Psoas muscle (tissue), 8 donors: ENCODE measurements at places on chromosomes 3 and 15.
A peak's percentile ranks its signal among the peaks of the same experiment; 100 is the strongest.

GRCh38 chr15:61379005-61379404 is 149.9 kb upstream of the RORA start:
- no peak for DNase-seq

- DNase-seq: no peak
Measured at GRCh38 chr3:67884345-67884744, 229.9 kb upstream of the SUCLG2 start.

DNA sequence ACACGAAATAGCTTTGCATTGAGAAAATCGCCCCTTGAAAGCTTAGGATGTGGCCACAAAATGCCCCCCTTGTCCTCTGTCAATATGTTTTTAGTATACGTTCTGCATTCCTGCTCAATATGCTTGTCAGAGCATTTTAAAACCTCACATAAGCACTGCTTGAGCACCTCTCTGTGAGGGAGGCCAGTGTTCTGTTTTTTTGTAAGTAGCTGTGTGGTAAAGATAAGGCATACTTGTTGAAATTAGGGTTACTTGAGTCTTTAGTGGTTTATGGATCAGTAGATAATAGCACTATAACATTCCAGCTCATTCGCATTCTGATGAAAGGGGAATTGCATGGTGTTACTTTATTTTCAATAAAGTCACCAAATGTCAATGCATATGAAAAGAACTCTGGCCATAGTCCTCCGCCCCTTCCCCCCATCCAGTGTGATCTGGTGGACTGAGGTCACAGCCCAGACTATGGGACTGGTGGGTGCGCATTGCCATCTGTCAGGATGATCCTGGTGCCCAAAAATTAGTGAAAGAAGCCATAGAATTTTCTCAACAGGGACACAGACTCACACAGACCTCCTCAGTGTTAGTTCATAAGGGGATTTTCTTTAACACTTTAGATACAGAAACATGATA is 33.1 kb downstream of the IL1RAP start:
- DNase-seq: no peak

- no peak for DNase-seq
Measured at GRCh38 chr3:33975463-33975862, 177.0 kb downstream of the PDCD6IP start.

- DNase-seq: no peak
Measured at GRCh38 chr15:99850517-99850916, 117.3 kb upstream of the LYSMD4 start.

DNA sequence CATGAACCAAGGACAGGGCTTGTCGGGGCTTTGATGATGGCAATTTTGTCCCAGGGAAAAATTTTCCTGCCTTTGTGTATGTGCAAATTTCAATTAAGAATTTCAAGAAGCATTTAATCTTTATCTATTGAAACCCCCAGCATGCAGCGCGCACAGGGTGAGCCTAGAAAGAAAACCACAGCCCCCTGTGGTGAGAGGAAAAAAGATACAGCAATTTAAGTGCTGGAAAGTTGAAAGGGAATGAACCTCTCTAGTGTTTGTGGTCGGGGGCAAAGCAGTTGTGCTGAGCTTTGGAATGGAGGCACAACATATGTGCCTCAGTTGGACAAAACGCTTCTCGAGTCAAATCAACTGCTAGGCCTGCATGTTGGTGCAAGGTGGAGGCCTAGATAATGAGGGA is 111.8 kb upstream of the C15orf61 start:
- no peak for DNase-seq

- DNase-seq: no peak
Measured at GRCh38 chr3:127588806-127589577, 1.5 kb downstream of the TPRA1 start.

DNA sequence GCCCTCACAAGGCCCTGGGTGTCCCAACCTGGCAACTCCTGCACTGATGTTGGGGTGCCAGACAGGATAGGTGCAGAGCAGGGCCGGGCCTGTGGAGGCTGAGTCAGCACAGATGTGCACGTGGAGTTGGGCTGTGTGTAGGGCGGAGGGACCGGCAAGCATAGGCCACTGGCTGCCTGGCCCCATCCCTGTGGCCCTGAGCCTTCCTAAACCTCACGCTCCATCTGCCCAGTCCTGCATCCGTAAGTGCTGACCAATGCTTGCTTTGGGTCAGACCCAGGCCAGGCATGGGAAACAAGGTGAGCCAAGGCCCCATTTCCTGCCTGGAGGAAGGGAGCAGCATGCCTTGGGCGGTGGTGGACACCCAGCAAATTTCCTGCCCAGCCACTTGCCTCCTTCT is 5.8 kb upstream of the IQSEC1 start:
- no peak for DNase-seq

- DNase-seq: no peak
Measured at GRCh38 chr15:70495991-70496599, 267.3 kb downstream of the UACA start.

GRCh38 chr3:12339701-12340480 is 51.0 kb downstream of the PPARG start:
- no peak for DNase-seq

DNA sequence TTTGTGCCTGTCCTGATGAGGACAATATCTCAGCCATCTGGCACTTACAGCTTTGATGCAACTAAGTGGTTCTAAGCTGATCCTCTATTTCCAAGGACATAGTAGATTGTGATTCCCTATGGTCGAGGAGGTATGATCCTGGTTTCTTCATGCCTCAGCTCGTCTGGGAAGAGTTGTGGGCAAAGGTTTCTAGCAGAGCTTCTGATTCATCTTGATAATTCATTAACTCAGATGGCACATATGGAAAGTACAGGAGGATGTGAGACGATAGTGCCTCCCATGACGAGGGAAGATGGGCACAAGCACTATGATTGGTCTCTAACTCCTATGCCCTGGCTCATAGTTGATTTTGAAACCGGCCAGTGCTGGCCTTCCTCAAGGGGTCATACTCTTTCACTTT is 334.2 kb upstream of the SEMA6D start:
- DNase-seq: no peak

- DNase-seq: no peak
Measured at GRCh38 chr3:46676601-46677410, 16.7 kb downstream of the ALS2CL start.

DNA sequence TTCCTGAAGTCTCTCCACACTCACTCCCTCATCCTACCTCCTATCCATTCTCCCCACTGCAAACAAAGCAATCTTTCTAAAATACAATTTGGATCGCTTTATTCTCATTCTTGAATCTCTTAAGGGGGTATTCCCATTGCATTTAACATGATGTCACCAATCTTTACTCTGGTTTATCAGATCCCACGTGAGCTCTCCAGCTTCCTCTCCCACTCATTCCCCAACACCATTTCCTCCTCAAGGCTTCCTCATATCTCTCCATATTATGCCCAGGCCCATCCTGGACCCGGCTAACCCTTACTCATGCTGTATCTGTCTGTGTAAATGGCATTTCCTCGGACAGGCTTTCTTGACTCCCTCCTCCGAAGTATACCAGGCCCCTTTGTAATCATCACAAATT is 165.0 kb downstream of the CD47 start:
- DNase-seq: no peak

GRCh38 chr15:55389264-55389607 is 18.9 kb downstream of the CCPG1 start:
- no peak for DNase-seq

DNA sequence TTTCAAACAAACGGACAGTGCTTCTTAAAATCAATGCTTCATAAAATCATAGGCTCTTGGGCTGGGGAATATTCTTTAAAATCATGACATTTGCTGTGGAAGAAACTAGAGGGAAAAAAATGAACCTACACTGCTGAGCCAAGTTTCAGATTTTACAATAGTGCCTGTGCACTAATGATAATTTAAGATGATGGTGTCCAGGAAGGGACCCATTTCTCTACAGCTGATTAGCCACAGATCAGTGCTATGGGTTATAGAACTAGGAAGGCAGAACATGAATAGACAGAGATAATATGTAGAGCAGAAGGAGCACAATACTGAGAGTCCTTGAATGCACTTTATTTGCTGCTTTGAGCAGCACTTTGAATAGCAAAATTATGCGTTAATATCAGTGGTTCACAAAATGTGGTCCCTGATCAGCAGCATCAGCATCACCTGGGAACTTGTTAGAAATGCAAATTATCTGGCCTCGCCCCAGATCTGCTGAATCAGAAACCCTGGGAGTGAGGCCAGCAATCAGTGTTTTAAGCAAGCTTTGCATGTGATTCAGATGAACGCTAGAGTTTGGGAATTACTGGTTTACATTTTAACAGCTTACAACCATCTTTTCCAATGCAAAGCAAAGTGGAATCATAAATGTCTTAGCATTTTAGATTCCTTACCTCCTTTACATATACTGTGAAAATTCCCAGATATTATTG is 135.8 kb upstream of the ANKRD28 start:
- DNase-seq: no peak

GRCh38 chr3:57446318-57446841 is 97.8 kb downstream of the DNAH12 start:
- no peak for DNase-seq

GRCh38 chr3:43390255-43390588 is 103.9 kb downstream of the SNRK start:
- no peak for DNase-seq

- peak; percentile 94 for DNase-seq
Measured at GRCh38 chr3:161220850-161221753, at the start of gene NMD3. Gene NMD3 (plus strand): TSS chr3:161221311. CDS start chr3:161222014, 703 bp downstream.

- no peak for DNase-seq
Measured at GRCh38 chr15:62578546-62578945, 413.5 kb upstream of the C2CD4B start.

DNA sequence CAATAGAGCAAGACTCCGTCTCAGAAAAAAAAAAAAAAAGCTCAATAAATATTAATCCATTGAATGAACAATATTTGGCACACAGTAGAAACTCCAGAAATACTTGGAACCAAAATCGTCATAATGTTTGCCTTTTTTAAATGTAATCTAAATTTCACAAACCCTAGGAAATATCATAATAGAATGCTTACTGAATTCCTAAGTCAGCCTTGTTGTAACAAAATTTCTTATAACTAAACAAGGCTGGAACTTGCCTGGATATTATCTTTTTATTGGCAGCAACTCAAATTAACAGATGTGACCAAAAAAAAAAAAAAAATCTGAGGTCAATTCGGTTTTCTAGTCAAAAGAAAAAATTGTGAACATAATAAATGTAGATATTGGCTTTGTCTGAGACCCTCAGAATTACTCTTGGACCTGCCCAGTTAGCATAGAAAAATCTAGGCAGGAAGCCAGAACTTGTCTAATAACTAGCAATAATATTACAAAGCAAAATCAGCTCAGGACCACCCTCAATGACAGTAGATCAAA is 33.3 kb downstream of the GABPB1 start:
- DNase-seq: no peak

DNA sequence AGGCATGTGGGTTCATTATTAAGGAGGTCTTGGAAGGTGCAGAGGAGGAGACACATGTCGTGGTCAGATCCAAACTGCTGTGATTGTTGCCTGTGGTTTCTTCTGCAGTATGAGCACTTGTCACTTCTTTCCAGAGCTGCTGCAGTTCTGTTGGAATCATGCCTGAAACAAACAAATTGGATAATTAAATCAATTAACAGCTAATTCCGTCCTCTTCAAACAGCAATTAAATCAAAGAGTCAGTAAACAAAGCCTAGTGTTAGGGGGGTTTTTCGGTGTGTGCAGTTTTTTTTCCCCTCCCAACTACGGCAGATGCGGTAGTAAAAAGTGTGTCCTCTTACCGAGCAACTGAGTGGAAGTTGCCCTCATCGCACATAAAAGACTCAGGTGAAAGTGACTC is 542.2 kb downstream of the FOXP1 start:
- no peak for DNase-seq

GRCh38 chr15:80934761-80935221 is 54.8 kb downstream of the MESD start:
- no peak for DNase-seq

DNA sequence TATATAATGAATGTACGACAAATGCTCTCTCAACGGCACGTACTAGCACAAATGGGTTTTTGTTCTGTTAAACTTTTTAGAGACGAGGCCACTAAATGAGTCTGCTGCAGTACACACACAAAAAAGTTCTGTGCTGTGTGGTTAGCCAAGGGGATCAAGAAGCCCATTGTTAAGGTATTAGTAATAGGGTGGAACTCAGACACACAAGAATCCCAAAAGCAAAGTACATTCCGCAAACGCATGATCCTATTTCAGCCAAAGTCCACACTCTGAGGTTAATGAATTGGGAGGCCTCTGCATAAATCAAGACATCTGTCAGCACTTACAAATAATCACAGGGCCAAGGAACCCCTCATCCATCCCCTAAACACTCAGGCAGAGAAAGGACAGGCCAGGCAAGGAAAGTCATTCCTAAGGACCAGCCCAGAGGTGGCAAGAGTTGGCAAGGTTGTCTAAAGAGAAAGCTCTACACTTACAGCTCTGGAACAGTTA is 12.1 kb downstream of the OSBPL10 start:
- no peak for DNase-seq

DNA sequence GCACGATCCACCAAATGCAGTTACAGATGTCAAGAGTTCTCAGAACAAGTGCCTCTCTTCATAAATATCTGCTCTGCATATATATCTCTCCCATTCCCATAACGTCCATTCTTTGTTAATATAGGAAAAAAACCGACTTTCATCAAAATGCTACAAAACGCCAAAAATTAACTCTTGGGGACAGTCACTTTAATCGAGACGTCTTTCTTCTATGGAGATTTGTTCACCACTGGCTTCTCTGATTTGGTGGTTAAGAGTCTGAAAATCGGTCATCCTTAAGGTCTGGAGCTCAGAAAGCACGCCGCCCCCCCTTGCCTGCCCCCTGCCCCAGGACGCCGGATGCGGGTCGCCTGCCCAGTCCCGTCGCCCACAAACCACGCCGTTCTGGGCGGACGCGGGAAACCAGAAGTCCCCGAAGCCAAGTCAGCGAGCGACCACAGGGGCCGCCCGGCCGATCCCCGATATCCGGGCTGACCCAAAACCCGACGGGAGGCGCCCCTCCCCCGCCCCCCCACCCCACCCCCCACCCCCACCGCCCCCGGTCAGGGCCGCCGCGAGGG is 252.7 kb downstream of the TJP1 start:
- DNase-seq: no peak

- no peak for DNase-seq
Measured at GRCh38 chr3:172787019-172787418, 36.5 kb downstream of the ECT2 start.

- no peak for DNase-seq
Measured at GRCh38 chr3:154729741-154730140, 299.8 kb upstream of the GPR149 start.

- no peak for DNase-seq
Measured at GRCh38 chr15:38688761-38689160, 124.1 kb upstream of the RASGRP1 start.

GRCh38 chr3:16070707-16071106 is 103.8 kb upstream of the GALNT15 start:
- DNase-seq: no peak

DNA sequence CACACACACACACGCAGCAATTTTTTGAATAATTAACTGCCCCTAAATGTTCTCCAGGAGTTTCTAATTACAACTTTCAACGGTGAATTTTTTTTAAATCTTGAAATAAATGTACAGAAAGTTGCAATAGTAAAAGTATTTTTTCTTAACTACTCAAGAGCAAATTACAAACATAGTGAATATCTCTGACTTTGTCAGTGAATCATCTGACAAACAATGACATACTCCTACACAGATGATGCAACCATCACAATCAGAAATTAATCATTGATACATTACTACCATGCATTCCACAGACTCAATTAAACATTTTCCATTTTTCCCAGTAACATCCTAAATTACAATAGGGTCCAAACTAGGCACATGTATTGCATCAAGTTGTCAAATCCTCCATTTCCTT is 597.3 kb downstream of the NAALADL2 start:
- DNase-seq: no peak
